ENCODE measurements at places on chromosomes 12 and 14.

DNA sequence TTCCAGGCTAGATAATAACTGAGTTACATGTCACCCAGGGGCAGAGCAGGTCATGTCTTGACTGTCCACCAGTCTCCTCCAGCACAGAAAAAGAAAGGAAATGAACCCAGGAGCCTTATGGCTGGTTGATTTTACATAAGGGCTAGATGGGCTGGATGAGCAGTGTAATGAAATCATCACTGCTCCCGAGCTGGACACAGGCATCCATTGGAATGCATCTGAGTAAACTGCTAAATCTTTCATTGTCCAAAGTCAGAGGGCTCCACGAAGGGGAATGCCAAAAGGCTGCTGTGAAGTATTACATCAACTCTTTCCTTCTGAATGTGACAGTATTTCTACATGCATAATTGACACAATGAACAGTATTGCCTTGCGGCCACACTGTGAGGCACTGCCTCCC, 30.1 kb upstream of the TSPAN11 start:
- DNase-seq, result no peak

DNA sequence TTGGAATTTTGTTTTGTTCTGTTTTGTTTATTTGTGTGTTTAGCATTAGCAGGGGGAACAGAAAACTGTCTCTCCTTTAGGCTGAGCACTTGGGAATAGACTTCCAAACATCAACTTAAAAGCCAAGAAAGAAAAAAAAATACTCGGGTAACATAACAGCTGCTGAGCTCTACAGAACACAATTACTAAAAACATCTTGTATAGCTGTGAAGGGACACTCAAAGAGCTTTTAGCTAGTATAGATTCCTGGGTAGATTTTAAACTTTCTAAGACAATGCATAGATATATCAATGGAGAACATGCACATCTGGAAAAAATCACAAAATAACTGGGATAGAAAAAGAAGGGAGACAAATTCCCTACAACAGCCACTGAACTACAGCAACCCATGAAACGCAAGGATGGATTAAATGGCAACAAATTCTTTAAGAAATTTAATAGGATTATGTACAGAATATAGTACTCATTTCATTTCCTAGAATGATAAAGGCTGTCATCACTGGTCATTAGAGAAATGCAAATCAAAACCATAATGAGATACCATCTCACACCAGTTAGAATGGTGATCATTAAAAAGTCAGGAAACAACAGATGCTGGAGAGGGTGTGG, 174.3 kb upstream of the KRR1 start:
- no peak for DNase-seq

GRCh38 chr14:50012644-50013043, 103.7 kb downstream of the VCPKMT start:
- DNase-seq, result no peak

DNA sequence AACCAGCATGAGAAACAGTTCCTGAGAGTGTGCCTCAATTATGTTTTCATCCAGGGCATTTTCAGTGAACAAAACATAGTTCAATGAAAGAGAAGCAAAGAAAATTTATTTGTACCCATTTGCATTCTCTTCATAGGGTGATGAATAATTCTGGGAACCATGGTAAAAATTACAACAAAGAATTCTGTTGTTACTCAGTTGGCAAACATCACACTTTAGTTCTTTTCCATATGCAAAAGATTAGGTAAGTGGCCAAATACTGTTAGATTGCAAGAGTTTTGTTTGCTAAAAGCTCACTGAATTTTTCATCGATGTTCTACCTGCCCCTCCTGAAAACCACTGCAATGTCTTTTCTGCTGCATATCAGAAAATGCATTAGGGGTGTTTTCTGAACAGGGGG, 132.4 kb upstream of the RGS6 start:
- DNase-seq, result no peak

GRCh38 chr14:90669731-90670130, 146.5 kb downstream of the TTC7B start:
- no peak for DNase-seq

DNA sequence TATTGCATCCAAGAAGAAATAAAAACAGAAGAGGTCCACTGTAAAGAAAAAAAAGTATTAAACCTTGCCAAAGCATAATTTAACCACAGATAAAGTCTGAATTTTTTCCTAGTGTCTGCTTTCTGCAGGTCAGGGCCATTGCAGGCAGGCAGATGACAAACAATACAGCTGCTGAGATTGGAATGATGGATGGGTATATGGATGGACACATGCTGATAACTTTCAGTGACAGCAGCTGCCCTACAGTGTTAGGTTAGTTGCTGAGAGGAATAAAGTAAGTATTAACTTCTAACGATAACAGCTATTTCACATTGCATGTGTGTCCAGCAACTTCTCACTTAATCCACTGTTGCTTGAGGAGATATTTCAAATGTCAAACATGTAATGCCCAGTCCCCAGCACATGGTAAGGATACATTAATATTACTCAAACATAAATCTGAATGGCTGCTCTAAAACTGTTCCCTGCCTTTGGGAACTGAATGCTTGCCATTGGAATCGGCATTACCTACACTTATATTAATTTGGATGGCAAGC, 515.3 kb downstream of the RMST start:
- no peak for DNase-seq

GRCh38 chr14:102828151-102828550, 50.9 kb downstream of the TRAF3 start:
- DNase-seq, result no peak

DNA sequence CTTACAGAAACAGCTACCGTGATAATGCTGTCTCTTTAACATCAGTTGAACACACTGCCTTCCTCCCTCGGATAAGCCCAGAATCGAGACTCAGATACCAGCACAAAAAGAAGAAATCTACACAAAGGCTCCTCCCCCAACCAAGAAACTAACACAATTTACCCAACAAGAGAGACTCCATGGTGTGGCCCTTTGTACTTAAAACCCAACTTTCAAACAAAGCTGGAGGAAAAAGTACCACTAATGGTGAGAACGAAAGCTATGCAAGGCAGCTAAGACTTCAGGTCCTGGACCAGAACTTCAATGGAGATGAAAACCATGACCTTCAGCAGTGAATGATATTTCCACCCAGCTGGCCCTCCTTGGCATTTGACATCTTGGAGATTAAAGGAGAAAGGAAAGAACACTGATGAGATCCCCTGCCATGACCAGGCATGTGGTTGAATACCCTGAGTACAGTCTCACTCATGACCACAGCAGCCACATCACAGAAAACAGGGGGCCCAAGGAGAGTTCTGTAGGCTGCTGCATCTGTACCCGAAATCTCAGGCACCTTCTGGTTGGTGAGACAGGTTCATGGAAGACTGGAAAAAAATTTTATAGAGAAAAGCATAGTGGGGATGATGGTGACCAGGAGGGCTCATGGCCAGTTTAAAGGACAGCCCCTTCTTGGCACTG, 36.7 kb downstream of the RBM19 start:
- DNase-seq, result no peak

DNA sequence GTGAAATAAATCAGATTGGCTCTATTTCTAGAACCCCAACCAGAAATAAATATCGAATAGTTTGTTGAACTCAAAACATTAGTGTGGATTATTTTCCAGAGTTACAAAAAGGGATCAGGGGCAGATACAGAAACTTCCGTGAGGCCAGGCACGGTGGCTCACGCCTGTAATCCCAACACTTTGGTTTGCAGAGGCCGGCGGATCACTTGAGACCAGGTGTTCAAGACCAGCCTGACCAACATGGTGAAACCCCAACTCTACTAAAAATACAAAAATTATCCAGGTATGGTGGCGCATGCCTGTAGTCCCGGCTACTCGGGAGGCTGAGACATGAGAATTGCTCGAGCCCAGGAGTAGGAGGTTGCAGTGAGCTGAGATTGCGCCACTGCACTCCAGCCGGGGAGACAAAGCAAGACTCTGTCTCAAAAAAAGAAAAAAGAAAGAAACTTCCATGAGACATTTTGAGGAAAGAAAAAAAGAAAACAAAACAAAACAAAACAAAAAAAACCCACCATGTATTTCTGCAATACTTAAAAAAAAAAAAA, 2.1 kb downstream of the FBXO21 start:
- DNase-seq, result no peak

GRCh38 chr12:10260927-10261326, 46.7 kb upstream of the KLRD1 start:
- no peak for DNase-seq

Data from cerebellar cortex (tissue), 1 donor.